ENCODE measurements at places on chromosomes 5 and 9.

DNA sequence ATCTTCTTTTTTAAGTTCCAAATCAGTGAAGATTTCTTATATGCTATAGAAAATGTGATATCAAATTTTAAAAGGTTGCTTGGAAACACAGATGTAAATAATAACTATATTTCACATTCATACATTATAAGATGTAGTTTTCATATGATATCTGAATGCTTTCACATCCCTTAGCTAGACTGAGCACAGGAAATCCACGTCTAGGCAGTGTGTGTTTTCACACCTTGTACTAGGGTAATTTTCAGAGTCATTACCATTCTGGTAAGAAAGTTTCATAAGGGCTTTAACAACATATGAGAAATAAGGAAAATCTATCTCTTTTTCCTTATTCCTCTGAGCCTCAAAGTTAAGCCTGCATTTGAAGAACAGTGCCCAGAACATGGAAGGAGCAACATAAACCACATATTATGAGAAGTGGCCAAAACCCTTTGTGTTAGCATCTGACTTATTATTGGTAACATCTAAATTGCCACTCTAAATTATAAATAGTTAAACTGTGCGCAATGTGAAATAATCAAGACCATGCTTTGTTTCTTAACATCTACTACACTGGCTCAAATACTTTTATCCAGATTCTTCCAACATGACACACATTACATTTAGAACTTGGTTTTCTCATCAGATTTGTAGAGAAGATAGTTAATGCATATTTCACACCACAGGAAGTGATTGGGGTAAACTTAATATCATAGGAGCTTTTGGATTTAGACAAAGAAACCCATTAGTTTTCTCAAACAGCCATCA, 113.3 kb downstream of the PPP2R2B start:
- peak; percentile 49 for DNase-seq

- peak; percentile 82 for DNase-seq
These were observed 216.9 kb downstream of the ARRDC3 start for GRCh38 chr5:91166059-91166807.

GRCh38 chr5:17241635-17242034, 24.2 kb downstream of the BASP1 start:
- no peak for DNase-seq

GRCh38 chr5:100424787-100425186, 110.4 kb upstream of the FAM174A start:
- no peak for DNase-seq

DNA sequence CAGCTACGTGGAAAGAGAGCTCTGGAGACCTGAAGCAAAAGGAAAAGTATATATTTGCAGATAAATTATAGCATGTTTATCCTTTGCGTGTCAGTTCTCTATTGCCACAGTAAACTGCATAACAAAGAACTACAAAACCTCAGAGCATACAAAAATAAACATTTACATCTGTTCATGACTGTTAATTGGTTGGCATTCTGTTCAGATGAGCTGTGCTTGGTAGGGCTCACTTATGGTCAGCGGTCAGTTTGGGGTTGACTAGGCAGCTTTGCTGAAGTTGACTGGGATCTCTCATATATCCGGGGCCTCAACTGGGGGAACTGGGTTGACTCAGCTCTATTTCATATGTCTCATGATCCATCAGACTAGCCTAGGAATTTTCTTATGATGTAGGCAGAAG, 257.7 kb downstream of the TLE1 start:
- peak; percentile 90 for DNase-seq

DNA sequence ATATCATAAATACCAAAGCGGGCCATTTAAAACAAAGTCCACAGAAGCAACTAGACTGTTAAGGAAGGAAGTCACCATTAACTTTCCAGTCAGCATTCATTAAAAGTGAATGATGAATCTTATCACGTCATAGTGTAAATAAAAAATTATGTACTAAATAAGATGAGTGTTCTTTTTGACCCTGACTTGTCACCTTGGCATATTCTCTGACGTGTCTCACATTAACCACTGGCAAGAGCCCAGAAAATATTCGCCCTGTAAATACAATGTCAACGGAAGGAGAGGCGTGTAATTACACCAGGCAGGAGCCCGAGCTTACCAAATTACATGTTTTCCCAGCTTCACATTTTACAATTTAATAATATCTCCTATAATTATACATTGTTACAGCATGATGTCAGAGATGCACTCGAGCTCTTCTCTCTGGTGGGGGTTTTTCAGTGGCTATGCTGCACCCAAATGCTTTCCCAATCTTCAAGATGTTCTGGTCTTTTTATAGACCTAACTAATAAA, 29.3 kb upstream of the UBE2QL1 start:
- no peak for DNase-seq

GRCh38 chr9:89738137-89738932, 133.5 kb downstream of the GADD45G start:
- DNase-seq, result no peak

DNA sequence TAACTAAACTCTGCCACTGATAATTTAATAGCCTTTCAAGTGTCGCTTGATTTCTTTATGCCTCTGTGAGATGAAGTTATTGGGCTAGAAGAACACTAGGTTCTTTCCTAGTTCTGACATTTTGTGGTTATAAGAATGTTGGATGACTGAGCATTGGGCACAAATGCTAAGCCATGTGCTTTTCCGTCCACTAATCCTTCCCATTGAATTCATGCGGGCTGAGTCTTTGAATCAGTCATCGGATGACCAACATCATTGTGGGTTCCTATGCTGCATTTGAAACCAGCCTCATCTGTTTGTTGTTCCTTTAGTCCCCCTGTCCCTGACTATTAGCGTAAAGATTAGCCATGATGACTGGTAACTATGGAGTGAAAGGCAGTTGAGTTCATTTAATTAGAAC, 58.5 kb downstream of the ALDH1A1 start:
- DNase-seq, result peak; percentile 64

GRCh38 chr9:91954841-91955471, 4.9 kb upstream of the ROR2 start:
- peak; percentile 90 for DNase-seq

DNA sequence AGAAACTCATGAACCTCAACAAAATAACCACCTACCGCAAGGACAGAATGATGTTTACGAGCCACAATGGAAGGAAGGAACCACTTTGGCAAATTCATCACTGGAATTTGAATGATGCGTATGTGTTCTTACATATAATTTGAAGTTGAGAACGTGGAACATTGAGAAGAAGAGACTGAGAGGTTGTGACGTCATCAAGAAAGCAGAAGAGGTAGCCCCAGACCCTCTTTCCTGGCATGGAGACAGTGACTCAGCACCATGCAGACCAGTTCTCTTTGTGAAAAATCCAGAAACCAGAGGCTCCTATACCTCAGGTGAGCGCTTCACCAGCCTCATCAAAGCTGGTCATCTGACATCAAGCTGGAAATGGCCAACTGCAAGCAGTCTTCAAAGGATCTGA, 124.5 kb downstream of the PDZD2 start:
- no peak for DNase-seq

- DNase-seq, result no peak
These were observed 249.6 kb downstream of the PDZD2 start for GRCh38 chr5:31888564-31888963.
